ENCODE measurements at places on chromosomes 12 and 14. TPM values are rescaled to one million over a fixed set of nuclear protein-coding genes. Genes with fewer than 3 reads are reported as not detected.

- DNase-seq, result no peak
These were observed 211.1 kb downstream of the SPTSSA start for GRCh38 chr14:34250959-34251358.

GRCh38 chr14:103526247-103526913, 2.6 kb upstream of the TRMT61A start:
- peak; percentile 36 for DNase-seq

DNA sequence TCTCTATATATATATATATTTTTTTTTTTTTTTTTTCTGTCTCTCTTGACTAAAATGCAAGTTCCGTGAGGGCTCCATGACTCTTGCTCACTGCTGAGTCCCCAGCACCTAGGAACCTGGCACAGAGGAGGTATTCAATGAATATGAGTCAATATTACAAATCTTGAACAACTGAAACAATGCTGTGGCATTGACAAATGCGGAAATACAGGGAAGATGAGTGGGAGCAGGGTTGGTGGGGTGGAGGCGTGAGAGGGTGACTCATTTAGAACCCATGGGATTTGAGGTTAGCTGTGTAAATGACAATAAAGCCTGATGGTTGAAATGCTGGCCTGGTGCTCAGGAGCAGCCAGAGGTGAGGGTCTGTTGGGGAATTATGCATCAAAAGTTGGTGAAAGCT, 121.7 kb upstream of the FUT8 start:
- no peak for DNase-seq

Gene HSP90B1
- total RNA-seq, result 350 TPM

Gene PTPN21
- 37.8 TPM for total RNA-seq

DNA sequence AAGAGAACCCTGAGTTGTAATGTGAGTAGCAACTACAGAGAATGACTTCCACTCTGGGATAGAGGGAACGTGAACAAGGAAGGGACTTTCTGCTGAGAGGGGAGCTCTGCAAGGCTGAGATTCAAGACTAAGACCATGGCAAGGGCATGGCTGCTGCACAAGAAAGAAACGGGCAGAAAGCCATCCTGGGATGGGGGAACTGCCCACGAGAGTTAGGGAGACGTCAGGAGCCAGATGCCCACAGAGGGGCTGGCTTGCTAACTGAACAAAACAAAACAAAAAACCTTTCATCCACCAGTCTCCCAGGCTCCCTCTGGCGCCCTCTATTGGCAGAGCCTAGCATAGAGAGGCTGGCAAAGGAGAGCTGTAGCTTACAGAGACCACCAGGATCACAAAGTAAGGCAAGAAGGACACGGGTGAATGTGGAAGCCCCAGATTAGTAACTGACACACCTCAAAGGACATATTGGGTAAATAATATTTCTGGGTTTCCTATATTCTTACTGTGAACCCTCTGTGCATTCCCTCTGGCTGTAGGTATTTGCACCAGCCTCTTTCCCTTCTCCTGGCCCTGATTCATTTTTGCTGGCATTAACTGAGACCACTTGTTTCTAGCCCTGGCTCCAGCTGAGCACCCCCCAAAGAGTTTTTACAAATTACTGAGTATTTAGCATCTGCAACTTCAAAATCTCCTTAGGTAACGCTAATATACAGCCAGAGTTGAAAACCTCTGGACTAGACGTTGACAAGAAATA, 338.3 kb downstream of the EMP1 start:
- peak; percentile 79 for DNase-seq

Gene TGM1
- 2.7 TPM for total RNA-seq

- DNase-seq, result no peak
These were observed 56.5 kb upstream of the RIN3 start for GRCh38 chr14:92457016-92457565.

Gene KLRK1
- total RNA-seq, result not detected

- no peak for DNase-seq
These were observed 9.2 kb upstream of the HSP90AA1 start for GRCh38 chr14:102095871-102096568.

GRCh38 chr12:132174839-132175490, 30.7 kb downstream of the NOC4L start:
- DNase-seq, result peak; percentile 9

- no peak for DNase-seq
These were observed 464.1 kb downstream of the MDGA2 start for GRCh38 chr14:47211263-47211662.

DNA sequence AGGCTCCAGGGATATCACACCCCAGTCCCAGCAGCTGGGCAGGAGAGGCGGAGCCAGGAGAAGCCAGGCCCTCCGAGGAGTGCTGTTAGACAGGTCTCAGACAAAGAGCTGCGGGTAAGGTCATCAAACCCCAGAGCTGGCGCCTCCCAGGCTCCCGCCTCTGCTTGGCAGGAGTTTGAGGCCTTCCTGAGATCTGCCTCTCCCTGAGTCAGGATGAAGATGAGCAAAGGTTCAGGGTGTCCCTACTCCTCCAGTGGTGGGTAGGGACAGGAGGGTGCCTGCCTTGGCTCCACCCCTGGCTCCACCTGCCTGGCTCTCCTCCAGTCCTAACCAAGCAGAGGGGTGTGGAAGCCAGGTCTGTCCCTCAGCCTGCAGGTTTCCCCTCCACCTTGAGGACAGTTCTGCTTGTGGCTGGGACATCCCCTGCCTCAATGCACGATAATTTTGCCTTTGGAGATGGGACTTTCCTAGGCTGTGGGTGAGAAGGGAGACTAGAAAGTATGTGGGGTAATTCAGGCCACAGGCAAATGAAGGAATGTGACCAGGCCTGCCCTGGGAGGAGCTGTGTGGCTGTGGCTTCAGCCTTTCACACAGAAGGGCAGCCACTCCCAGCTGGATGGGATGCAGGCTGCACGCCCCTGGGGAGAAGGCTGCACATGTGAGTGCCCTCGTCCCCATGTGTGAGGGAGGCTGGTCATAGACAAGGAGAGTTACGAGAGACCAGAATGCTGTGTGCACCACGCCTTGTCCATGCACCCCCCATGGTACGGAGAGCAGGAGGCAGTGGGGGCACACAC, 2.2 kb downstream of the PLEKHG6 start:
- DNase-seq, result peak; percentile 36

Gene KIF26A
- 6.0 TPM for total RNA-seq

GRCh38 chr14:37203423-37203822, 5.7 kb downstream of the MIPOL1 start:
- DNase-seq, result no peak

- DNase-seq, result no peak
These were observed 555.9 kb upstream of the TMEM132C start for GRCh38 chr12:127711108-127711507.

Gene RBP5
- total RNA-seq, result 0.89 TPM

DNA sequence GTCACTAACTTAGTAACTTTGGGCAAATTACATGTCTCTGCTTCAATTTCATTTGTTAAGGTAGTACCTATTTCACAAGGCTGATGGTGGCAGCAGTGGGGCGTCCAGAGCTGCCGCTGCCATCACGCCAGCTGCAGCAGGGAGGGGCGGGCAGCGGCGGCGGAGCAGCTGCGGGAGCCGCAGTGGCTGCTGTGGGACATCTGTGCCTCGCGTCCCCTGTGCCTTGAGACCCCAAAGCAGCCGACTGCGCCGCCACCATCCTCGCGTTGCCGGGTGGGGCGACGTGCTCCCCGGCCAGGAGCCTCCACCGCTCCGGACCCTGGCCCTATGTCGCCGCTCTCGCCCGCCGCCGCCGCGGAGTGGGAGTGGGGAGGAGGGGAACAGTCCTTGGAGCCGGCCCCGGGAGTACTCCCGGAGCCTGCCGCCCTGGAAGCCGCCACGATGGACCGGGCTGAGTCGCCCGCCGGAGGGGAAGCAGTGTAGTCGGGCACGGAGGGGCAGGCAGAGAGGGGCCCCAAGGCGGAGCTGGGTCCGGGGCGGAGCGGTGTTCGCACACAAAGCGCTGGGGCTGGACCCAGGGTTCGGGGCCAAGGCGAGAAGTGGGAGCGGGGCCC, 51.4 kb downstream of the A2M start:
- peak; percentile 78 for DNase-seq

- no peak for DNase-seq
These were observed 5.9 kb downstream of the C12orf75 start for GRCh38 chr12:105336411-105336810.

- DNase-seq, result no peak
These were observed 32.9 kb downstream of the ZFP36L1 start for GRCh38 chr14:68759937-68760336.

GRCh38 chr12:119288576-119288975, 46.0 kb upstream of the CCDC60 start:
- DNase-seq, result no peak

Gene AICDA
- total RNA-seq, result not detected

Gene CCDC60
- total RNA-seq, result not detected

DNA sequence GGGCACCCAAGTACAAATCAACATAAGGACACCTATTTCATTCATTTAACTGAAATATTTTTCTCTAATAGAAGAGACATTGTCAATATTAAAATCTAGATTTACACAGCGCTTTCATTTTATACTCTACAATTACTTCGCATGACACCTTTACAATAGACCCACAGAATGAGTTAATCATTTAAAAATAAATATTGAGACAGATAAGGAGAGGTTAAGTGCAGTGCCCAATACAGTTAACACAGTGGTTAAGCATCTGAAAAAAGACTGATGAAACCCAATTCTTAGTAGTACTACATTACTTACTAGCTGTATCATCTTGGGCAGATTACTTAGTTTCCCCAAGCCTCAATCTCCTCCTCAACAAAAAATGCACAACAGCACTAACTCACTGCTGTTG, 116.2 kb downstream of the DENND5B start:
- no peak for DNase-seq

Gene KRT74
- not detected for total RNA-seq

GRCh38 chr12:112537710-112538396, 119.1 kb downstream of the PTPN11 start:
- DNase-seq, result no peak

Gene LYZ
- 51.1 TPM for total RNA-seq

DNA sequence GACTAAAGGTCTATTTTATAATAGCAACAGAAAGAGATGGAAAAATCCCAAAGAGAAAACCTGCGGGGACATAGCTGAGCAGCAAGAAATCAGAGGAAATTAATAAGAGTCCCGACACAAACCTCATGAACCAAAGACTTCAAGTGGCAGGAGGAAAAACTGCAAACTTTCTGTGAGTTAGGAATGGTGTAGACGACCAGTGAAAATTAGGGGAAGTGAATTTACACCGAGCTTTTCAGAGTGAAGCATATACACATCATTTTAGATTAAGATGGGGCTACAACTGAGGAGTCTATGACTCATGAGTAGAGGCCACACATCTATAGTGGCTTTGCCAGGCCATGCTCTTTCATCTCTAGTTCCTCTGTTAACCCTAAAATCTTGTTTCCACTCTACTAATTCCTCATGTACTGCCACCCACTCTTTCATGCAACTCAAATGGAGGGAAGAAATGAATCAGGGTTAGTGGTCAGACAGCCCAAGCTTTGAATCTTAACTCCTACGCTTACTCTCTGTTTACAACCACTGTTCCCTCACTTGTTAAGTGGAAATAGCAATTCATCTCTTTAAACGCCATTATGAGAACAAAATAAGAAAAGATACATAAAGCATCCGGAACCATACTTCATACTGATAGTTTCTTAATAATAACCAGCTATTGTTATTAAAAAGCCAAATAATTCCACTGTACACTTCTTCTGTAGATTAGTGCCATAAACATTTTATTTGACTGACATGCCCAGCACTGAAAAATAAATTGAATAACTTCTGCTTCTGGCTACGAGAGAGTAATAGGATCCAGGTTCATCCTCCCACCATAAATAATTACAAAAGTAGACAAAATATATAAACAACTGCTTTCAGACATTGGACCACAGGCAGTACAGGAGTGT, 219.3 kb downstream of the RMST start:
- DNase-seq, result no peak

Gene FSCB
- not detected for total RNA-seq

Gene RNF212B
- not detected for total RNA-seq

- no peak for DNase-seq
These were observed 31.8 kb downstream of the CALM1 start for GRCh38 chr14:90428676-90429075.

Gene CATSPERB
- 0.37 TPM for total RNA-seq

Gene KCNH3
- total RNA-seq, result 0.30 TPM

Gene RAB35
- total RNA-seq, result 24.0 TPM

DNA sequence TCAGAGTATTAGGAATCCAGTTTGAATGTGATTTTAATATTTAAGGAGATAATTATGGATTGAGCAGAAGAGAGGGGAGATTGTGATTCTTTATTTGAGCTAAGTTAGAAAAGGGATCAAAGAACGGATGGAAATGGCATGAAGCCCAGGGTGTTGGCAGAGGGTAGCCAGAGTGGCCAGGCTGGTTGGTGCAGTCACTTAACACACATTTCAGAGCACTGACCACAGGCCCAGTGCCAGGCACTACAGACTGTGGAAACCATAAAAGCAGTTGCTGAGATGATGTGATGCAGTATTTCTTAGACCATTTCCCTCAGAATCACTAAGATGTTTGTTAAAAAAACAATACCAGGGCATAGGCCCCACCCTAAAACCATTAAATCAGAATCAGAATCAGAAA, 167.7 kb upstream of the AMIGO2 start:
- DNase-seq, result no peak

Gene MYF5
- not detected for total RNA-seq

Gene CMKLR1
- 6.4 TPM for total RNA-seq

DNA sequence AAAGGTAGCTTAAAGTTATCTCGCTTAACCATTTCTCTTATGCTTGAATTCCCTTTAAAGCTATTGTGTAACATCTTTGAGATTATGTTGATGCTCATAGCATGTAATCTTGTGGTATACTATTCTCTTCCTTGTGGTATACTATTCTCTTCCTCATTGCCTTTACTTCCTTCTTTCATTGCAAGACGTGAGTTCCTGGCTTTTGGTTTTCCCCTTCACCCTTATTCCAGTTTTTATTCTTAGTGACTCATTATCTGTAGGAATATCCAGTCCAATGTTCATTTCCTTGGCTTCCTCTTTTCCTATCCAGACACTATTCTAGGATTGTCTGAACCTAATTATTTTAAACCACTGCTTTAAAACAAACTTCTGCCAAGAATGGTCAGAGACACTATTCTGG, 564.0 kb downstream of the CCER1 start:
- DNase-seq, result no peak

DNA sequence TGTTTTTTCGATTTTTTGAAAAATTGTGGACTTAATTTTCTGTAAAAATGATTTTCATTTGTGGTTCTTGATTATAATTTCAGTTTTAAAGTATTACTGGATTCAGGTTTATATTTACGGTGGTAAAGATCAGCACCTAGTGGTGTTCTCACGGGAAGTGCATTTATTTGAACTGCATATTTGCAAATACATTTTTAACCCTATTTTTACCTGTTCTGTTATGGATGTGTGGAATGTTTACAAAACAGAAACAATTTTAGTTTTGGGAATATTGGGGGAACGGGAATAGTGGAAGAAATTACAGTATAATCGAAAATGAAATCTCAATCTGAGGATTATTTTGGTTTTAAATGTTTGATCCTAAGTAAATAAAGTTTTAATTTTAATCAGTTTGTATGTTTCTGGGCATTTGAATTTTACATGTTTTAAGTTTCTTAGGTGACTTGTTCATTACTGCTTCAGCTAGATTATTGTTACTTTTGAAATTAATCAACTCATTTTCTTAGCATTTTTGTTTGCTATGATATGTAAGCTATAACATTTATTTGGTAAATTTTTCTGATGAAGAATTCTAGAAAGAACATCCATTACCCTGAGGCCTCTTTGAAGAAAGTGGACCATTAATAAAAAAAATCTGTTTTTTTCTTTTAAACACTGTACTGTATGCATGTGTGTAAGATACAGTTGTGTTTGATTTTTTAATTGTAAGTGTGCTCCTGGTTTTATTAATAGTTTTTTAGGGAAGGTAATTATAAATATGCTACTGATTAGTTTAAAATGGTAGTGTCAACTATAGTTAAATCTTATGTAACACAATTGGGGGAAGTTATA, 942 bp downstream of the ATF7IP start:
- DNase-seq, result no peak

GRCh38 chr12:114193474-114193873, 212.5 kb downstream of the TBX5 start:
- no peak for DNase-seq
